Heart left ventricle (tissue), 16 donors: ENCODE measurements at places on chromosomes 6 and 20. TPM values are rescaled to one million over a fixed set of nuclear protein-coding genes. Genes with fewer than 3 reads are reported as not detected.

The COL9A1 gene
- 0.09 TPM for total RNA-seq

The GTSF1L gene
- total RNA-seq = not detected

The UBE2V1 gene
- 54.2 TPM for total RNA-seq

GRCh38 chr6:41826343-41827022 is 39.0 kb downstream of the TOMM6 start:
- no peak for DNase-seq

- no peak for DNase-seq
Observed at GRCh38 chr20:44501448-44501847, 20.4 kb downstream of the SERINC3 start.

DNA sequence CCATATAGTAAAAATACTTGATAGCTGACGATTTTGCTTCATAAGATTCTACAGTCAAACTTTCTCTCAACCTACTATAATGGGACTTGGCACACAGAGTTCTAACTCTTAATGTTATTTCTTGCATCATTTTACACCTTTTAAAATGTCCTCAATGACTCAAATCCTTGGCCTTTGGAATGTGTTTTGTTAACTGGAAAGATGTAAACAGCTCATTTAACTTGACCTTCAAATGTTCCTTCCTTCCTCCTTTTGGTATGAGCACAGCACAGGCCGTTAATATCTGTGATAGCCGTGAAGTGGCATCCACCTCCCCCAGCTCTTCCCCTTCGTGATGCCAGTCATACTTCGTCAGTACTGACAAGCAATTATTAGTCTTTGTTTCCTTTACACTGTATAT is 972.0 kb upstream of the CITED2 start:
- no peak for DNase-seq

DNA sequence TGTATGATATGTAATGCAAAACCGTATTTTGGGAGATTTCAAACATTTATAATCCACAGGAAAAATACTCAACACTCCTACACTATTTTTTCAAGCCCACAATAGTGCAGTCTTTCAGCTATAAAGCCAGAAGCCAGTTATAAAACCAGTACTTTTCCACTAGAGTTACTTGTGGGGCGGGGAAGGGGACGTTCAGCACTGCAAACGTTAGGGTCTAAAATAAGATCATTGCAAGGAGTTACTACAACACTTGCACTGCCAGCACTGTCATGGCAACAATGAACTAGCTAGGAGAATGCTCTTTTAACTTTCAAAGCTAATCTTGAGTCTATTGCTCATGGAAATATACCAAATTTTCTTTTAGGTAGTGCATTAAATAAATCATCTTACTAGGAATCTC is 14.7 kb downstream of the SESN1 start:
- no peak for DNase-seq

DNA sequence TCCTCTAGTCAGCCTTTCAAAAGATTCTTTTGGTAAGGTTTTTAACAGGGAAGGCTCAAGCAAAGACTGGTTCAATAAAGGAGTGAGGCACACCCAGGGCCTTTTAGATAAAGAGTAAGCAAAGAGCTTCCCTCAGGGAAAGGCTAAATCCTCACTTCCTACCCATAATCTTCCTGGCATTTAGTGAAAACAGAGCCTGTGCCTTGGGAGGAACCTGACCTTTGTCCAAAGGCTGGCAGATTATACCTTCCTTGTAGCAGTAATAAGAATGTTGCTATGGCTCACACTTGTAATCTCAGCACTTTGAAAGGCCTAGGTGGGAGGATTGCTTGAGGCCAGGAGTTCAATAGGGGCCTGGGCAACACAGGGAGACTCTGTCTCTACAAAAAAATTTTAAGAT is 280.1 kb upstream of the PLCB4 start:
- no peak for DNase-seq

DNA sequence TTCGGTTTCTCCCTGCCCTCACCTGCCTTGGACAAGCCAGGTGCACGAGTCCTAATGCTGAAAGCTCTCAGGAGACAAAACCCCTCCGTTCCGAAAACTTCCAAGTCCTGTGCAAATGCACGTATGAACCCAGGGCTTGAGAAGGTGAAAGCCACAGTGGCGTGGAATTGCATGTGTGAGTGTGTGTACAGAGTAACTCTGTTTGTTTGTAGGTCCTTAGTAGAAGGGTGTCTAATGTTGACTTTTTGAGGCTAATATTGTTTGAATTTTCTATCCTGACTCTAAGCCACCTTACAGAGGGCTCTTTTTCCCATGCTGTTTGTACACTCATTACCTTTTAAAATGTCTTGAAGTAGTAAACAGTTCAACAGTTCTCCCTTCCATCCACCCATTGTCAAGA is 129.1 kb downstream of the FOXA2 start:
- DNase-seq = no peak

- no peak for DNase-seq
Observed at GRCh38 chr6:137647762-137648447, 153.7 kb upstream of the OLIG3 start.

- no peak for DNase-seq
Observed at GRCh38 chr20:32809907-32810306, 9.8 kb upstream of the MAPRE1 start.

GRCh38 chr6:20876036-20876435 is 341.8 kb downstream of the CDKAL1 start:
- DNase-seq = no peak
